ENCODE measurements at places on chromosomes 5 and 9.

GRCh38 chr5:95927927-95928723, 33.5 kb downstream of the ELL2 start:
- DNase-seq = no peak

DNA sequence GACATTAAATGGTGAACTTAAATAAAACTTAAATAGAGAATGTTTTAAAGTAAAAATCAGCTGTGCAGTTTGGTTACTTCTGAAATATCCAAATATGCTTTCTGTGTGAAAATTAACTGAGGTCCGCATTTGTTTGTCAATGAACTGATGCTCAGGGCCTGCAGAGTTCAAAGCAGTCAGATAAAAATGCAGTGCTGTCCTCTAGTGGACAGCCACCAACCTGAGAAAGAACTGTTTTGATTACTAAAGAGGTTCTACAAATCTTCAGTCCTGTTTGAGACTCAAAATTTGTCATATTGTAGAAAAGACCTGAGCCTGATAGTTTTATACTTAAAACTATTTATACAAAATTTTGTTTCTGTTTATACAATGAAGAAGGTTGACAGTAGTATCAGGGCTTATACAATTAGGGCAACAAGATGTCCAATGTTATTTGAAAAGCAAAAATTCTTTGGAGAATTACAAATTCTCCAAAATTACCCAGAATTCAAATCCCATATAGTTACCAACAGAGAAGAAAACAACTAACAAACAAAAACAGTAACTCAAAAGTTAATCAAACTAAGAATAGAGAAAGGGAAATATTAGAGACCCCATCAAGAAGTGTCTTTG, 232.3 kb upstream of the TBCA start:
- DNase-seq = peak; percentile 58

DNA sequence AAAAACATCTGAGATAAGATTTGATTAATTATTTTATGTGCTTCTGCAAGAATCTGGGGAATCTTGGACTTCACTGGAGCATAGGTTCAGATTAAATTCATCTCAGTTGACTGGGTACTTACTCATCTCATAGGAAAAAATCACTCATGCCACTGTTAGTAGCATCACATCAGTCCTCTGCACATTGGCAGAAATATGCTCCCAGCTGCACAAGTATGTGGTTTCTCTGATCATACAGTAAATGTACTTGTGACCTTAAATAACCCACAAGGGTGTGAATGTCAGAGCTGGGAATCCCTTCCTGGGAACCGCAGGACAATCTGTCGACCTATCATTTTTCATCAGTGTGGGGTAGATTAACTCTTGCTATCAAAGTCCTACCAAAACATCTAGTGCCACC, 203.7 kb upstream of the SLC24A2 start:
- DNase-seq = no peak

DNA sequence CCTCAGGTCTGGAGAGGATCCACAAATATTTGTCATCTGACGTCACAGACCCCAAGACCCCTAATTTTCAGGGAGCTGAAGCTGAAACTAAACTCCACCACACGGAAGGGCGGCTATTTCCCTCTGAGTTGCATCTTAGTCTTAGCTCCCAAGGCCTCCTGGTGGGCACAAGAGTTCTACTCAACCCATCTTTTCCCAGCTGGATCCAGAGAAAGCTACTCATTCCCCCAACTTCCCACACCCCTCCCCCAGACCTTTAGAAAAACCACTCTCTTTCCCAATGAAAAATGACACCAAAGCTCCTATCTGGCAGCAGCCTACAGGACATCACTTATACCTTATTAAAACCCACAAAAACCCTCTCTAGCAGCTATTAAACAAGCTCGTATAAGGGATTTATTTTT, 67.1 kb upstream of the SLC1A1 start:
- DNase-seq = no peak

- DNase-seq = no peak
Measured at GRCh38 chr9:93304574-93305496, 120.9 kb downstream of the WNK2 start.

GRCh38 chr5:179263391-179264052, 81.7 kb downstream of the ADAMTS2 start:
- no peak for DNase-seq

- no peak for DNase-seq
Measured at GRCh38 chr5:178279723-178280438, 47.3 kb upstream of the PHYKPL start.

Measured in NCI-H1436 (cell line).